Dermis microvascular lymphatic vessel endothelial cell (primary cell): ENCODE measurements at places on chromosomes 11 and 22. TPM values are rescaled to one million over a fixed set of nuclear protein-coding genes. Genes with fewer than 3 reads are reported as not detected.

GLYAT gene
- total RNA-seq, result not detected in 2 replicates

SAA4 gene
- not detected in 2 replicates for total RNA-seq

DGCR6 gene
- 0.25 and 0.51 TPM in 2 replicates for total RNA-seq

KDM4E gene
- total RNA-seq, result not detected in 2 replicates

LUZP2 gene
- total RNA-seq, result not detected in 2 replicates

OR2AT4 gene
- not detected in 2 replicates for total RNA-seq

MS4A12 gene
- not detected in 2 replicates for total RNA-seq

TIGD3 gene
- under 0.01 and 0.26 TPM in 2 replicates for total RNA-seq

ZNF214 gene
- 0.38 and 0.77 TPM in 2 replicates for total RNA-seq

CLTCL1 gene
- 2.8 and 3.5 TPM in 2 replicates for total RNA-seq
